Hematopoietic multipotent progenitor cell treated with erythropoietin and hydrocortisone succinate and interleukin-3 and kit ligand, for 6 days (in vitro differentiated cells): ENCODE measurements at places on chromosomes 16 and 17.

DNA sequence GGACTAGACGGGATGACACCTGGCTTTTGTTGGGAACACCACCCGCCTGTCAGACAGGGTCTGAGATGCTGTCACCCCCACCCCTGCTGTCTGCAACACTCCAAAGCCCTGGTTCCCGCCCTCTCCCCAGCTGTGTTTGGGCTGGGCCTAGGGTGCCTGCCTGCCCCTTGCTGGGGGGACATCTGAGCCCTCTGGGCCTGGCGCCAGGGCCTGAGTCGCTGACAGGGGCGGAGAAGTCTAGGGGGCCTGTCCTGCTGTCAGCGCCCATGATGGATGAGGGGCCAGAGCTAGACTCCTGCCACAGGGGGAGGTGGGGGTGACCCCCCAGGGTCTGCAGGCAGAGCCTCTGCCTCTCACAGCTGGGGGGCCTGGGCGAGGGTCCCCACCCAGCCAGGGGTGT lies 7.6 kb upstream of the PKMYT1 start:
- DNase-seq: no peak

GRCh38 chr16:10514369-10515055 lies 65.9 kb downstream of the EMP2 start:
- peak; percentile 88 for DNase-seq

- peak; percentile 45 for DNase-seq
Observed at GRCh38 chr17:60586288-60586974, 13.6 kb upstream of the PPM1D start.

- DNase-seq: no peak
Observed at GRCh38 chr17:39596543-39597267, 11.0 kb downstream of the NEUROD2 start.

- no peak for DNase-seq
Observed at GRCh38 chr17:28689011-28689410, 22.7 kb downstream of the PROCA1 start.

GRCh38 chr17:82863383-82863940 lies 23.6 kb upstream of the ZNF750 start:
- DNase-seq: no peak

GRCh38 chr16:64596196-64596595 lies 525.7 kb downstream of the CDH11 start:
- no peak for DNase-seq

GRCh38 chr16:66485376-66485775 lies 58.3 kb downstream of the BEAN1 start:
- DNase-seq: no peak

- DNase-seq: no peak
Observed at GRCh38 chr16:1974157-1975070, 2.6 kb downstream of the TBL3 start.

DNA sequence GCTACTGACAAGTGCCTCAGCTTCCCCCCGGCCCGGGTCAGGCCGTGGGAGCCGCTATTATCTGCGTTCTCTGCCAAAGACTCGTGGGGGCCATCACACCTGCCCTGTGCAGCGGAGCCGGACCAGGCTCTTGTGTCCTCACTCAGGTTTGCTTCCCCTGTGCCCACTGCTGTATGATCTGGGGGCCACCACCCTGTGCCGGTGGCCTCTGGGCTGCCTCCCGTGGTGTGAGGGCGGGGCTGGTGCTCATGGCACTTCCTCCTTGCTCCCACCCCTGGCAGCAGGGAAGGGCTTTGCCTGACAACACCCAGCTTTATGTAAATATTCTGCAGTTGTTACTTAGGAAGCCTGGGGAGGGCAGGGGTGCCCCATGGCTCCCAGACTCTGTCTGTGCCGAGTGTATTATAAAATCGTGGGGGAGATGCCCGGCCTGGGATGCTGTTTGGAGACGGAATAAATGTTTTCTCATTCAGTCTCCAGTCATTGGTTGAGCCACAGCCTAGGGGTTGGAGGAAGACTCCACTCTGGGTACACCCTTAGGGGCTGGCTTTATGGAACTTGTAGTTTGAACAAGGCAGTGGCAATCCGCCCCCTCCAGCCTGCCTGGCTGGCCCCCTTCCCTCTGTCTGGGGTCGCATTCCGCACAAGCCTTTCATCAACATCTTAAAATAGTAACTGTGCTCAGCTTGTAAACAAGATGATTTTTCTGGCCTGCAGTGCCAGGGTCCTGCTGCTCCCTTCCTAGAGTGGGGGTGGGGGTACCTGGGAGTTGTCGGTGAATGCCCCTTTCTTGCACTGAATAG lies 4.1 kb downstream of the SYNGR2 start:
- peak; percentile 74 for DNase-seq

DNA sequence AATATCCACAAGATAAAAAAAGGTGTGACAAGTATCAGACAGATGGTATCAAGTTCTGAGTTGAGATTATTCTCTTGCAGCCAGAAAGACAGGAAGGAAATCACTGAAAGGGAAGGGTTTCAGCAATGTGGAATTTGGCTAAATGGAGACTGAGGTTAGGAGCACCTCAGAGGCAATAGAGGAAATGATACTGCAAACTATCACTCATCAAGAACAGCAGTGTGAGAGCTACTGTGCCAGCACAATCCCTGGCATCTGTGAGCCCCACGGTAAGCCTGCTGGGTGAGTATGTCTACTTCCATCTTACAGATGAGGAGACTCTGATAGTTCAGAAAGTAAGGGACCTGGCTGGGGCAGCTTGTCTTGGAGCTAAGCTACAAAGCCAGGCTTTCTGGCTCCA lies 162.0 kb downstream of the SALL1 start:
- no peak for DNase-seq

- DNase-seq: no peak
Observed at GRCh38 chr16:2719328-2720063, 528 bp downstream of the PRSS27 start.

DNA sequence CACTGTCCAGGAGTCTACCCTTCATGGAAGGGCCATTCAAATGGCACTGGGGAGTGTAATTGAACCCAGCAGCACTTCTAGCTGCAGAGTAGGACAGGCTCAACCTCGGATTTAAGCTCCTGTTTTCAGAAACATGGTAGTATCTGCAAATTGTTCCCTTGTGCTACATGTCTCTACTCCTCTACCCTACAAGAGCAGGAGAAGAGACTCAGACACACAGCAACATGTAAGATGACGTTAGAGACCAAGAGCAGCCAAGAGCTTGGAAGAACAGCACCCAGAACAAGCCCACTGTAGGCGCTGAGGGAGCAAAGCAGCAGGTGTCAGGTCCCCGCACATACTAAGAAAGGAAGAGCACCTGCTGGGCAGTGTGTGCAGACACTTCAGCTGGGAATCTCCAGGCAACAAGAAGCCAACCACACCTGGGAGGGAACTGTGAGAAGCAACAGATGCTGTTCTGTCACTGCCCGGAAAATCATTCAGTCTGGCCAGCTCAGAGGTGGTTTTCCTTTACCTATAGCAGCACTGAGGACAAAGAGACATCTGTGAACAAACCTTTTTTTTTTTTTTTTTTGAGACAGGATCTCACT lies 35.6 kb upstream of the MNT start:
- no peak for DNase-seq
